HT1080 (cell line): ENCODE measurements at places on chromosomes 1 and 21. TPM values are rescaled to one million over a fixed set of nuclear protein-coding genes. Genes with fewer than 3 reads are reported as not detected.

- no peak for DNase-seq
These were observed 21.0 kb downstream of the RAVER2 start for GRCh38 chr1:64765826-64766225.

- no peak for DNase-seq
These were observed 9.0 kb upstream of the TBX19 start for GRCh38 chr1:168271636-168272035.

USP33 gene
- total RNA-seq: 48.7 and 49.7 TPM in 2 replicates

GRCh38 chr1:151626740-151627334 is 15.0 kb downstream of the SNX27 start:
- DNase-seq: no peak
